Activated CD8-positive, alpha-beta memory T cell treated with anti-CD3 and anti-CD28 coated beads for 1 hour (primary cell): ENCODE measurements at places on chromosomes 3 and 15.

DNA sequence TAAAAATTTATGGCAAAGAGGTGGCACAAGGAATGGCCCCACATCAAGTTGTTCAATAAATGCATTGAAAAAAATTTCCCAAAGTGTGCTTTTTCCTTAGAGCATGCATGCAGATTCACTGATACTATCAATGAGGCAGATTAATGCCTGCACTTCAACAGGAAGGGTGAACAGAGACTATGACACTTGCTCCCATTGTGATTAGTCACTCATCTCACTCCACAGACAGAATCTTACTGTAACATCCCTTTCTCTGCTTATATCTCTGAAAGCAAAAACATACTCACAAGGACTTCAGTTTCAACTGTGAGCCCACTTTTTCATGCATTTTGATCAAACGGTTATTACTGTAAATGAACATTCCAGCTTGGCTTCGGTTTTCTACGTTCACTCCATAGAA lies 60.9 kb downstream of the MORC1 start:
- no peak for DNase-seq

DNA sequence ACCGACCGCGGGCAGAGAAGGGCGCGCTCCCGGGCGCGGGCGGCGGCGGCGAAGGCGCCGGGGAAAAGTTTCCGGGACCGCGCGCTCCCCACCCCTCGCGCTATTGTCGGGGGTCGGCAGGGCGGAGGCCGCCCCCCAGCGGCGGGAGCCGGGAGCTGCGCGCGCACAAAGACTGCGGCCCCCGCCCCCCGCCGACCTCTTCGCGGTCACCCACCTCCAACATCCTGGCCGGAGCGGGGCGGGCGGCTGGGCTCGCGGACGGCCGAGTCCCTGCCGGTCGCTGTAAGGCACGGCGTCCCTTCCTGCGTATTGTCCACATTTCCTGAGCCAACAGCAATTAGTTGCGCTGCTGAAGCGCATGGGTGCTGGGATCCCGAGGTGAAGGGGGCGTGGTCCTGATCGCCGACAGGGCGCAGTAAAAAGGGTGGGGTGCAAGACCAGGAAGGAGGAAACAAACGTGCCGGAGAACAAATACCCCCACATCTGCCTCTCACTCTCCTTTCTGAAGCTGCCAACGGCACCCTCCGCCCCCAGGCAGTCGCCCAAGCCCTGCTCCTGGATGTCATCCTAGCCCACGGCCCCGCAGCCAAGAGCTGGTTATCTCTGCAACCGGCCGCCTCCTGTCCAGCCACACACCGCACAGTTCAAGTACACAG lies at the start of gene TMEM44:
TMEM44 (minus strand) TSS at position 71 of the 656 bp plus-strand sequence. CDS start 204 bp downstream, outside the sequence.
- peak; percentile 13 for DNase-seq

DNA sequence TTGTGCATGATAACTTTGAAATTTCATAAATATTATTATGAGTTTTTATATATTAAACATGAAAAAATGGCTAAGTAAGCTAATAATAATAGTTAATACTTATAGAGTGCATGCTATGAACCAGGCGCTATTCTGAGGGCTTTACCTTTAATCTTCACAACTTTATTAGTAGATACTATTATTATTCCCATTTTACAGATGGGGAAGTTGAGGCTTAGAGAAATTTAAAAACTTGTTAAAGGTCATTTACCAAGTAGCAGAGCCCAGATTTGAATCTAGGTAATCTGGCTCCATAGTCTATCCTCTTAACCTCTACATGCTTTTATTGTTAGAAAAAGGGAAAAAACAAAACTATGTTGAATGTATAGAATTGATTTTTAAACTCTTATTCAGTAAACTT lies 60.4 kb downstream of the TRPC1 start:
- DNase-seq: no peak

DNA sequence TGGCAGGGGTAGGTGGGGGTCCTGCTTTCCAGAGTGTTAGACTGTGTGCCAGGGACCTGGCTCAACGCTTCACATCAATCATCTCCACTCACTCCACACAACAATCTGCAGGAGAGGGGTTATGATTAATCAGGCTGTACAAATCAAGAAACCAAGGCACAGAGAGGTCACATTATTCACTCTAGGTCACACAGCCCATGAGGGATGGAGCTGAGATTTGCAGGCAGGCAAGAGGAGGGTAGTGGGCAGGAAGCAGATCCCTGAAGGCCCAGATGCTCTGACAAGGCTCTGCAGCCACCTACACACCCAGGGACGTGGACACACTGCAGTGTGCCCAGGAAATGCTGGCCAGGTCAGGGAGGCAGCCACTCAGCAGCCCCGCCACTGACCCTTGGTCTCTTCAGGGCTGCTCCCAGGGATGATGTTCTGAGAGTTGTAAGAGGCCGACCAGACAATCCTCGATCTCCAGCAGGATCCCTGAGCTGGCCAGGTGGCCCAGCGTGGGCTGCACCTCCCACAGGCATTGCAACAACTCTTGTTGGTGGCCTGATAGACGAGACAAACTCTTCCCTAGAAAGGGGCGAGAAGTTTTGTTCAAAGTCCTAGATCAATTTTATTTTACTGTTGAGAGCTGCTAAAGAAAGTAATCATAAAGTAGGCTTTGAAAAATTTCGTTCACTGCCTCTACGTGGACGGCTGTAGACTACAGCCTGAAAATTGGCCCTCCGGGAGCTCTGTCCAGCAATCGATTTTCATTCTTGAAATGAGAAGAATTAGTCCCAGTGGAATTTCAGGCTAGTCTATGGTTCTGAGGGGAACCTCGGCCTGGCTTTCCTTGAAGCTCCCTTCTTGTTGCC lies 4.2 kb upstream of the SLC6A6 start:
- DNase-seq: no peak

DNA sequence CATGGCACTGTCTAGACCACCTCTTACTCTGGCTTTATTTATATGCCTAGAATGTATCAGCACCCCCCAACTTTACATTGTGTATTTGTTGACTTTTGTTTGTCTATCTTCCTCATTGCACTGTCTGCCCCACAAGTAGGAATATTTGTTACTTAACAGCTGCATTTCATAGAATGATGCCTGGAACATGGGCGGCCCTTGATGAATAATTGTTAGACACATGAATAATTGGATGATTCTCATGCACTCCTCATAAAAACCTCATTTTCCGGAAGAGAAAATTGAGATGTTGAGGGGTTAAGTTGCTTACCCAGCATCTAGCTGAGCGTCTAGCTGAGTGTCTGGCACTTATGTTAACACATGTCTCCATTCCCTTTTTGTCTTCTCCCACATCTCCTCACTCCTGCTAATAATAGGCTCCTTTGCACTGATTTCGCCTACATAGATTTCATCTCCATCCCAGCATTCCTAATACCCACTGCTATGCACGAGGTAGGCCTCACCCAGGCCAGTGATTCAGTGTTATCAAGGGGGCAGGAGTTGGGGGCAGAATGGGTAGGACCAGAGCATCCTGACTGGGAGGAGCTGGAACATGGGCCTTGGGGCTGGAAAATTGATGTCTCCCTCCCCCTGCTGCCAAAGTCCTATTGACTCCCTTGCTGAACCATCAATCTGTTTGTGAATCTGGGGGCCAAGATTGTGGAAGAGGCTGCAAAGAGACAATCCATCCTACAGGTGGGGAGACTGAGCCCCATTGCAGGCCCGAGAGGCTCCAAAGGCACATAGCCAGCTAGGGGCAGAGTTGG lies 7.8 kb upstream of the WNT7A start:
- no peak for DNase-seq

DNA sequence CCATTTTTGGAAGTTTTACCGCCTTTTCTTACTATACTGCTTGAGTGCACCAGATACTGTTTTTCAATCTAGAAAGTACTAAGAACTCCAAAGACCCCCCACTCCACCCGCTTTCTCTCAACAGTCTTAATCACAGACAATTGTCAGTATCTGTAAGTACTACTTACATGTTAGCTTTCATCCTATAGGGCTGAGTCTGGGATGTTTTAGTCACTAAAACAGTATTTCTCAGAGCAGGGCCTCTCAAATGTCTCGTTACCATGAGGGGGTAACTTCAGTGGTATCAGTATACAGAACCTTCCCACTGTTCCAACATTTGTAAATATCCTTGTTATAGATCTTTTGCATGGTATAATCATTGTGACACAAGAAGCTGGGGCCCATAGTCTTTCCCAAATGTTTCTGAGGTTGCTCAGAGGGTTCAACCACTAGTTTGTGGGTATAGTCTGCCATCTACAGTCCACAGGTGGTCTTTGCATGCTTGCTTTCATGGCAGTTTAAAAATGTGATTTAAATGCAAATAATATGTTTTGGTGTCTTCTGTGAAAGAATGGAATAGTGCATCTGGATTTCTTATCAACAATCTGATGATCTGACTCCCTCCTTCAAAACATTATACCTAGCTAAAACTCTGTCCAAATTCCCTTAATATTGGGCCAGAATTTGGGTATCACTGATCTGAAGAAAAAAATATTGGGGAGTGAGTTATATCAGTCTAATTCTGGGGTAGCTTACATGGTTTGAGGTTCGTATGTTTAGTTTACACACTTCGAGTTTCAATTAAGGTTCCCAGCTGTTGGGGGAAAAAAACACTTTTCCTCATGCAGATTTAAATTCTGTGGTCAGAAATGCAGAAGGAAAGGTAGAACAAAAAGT lies 18.0 kb upstream of the DNAJC13 start:
- DNase-seq: no peak

- no peak for DNase-seq
These were observed 168.9 kb upstream of the RGMA start for GRCh38 chr15:93257920-93258319.

DNA sequence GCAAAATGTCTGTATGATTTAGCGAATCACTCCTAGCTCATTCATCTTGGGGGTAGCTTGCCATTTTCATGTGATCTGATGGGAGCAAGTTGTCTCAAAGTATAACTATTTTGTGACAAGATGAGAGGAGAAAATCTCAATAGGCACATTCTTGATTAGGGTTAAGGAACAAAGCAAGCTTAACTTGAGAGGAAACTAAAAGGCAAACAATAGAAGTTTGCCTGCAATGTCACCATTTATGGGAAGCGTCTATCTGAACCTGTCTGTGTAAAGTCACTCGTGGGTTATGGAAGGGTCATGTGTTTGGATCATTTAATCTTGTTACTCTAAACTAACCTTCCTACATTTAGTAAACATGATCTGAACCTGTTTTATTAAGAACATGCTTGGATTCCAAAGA lies 232.5 kb downstream of the CDIN1 start:
- DNase-seq: no peak

DNA sequence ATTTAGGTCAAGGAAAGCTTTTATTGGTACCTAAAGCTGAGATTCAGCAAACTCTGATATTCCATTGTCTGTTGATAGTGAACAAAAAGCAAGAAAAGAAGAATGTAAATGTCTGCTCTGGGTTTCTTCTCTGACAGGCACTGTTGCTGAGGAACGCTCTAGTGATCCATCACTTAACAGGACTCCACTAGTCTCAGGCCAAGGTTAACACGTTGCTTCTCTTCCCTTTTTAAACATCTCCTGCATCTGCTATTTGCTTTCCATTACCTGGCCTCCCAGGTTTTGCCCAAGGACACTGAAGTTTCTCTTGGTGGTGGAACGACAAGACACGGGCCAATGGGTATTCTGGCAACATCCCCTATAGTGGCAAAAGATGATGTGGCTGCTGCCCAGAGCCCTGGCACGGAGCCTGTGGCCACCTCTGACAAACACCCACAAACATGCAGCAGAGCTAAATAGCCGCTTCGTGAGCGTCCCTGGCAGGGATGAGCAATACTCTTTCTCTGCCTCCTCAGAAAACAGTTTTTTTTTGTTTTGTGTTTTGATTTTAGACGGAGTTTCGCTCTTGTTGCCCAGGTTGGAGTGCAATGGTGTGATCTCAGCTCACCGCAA lies 97.8 kb upstream of the AKAP13 start:
- DNase-seq: no peak

DNA sequence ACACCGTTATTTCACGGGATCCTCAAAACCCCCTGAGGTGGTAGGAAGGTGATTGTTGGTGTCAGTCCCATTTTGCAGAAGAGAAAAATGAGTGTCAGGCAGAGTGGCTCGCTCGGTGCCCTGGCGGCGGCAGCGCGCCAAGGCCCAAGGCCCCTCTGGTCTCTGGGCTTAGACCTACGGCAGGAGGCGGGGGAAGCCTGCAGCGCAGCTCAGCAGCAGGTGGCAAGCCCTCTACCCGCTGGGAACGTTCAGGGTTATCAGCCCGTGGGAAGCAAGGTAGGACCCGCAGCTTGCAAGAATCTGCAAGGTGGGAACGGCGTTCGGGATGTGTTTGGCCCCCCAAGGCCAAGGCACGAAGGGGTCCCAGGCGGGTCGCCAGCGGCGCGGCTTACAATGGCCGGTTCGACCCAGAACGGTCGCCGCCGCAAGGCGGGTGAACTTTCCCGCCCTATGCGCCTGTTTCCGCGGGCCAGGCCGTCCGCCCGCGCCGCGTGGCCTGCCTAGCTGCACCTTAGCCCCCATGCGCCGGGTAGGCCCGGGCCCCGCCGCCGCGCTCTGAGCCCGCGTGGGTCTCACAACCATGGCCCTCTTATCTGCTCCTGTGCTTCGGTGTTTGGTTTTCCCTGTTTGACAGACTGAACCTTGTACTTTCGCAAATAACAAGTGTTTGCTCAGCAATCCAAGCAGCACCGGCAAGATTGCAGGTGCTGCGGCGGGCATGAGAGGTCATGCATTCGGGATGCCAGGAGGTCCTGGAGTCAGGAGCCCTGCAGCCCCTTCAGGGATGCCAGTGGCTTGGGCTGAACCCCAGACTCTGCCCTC lies 39.7 kb downstream of the CCNL1 start:
- DNase-seq: no peak

- no peak for DNase-seq
These were observed 16.2 kb downstream of the GALNT15 start for GRCh38 chr3:16190704-16191103.

DNA sequence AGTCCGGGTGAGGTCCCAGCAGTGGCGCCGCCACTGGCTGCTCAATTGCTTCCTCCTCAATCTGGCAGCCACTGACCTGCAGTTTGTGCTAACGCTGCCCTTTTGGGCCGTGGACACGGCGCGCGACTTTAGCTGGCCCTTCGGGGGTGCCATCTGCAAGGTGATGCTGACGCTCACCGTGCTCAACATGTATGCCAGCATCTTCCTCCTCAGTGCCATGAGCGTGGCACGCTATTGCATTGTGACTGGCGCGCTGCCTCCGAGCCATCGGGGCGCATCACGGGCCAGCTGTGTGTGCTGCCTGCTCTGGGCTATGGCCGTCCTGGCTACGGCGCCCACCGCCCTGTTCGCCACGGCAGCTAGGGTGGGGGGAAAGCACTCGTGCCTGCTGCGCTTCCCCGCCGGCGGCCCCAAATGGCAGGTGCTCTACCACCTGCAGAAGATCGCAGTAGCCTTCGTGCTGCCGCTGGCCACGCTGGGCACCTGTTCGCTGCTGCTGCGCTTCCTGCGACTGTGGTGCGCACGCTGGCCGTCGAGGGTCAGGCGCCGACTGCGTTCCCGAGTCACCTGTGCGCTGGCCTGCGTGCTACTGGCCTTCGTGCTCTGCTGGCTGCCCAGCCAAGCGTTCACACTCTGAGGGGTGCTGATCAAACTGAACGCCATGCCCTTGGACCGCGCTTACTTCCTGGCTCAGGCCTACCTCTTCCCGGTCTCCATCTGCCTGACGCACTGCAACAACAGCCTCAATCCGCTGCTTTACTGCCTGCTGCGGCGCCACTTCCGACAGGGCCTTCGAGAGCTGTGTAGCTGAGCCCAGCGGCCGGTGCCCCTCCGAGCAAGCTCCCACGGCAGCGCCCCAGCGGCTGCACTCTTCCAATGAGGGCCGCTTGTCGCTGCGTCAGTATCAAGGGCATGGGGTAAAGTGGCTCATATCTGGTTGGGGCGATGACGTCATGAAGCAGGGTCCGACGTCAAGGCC lies 20.3 kb upstream of the ADAMTS7 start:
- no peak for DNase-seq

- no peak for DNase-seq
These were observed 26.3 kb upstream of the THRB start for GRCh38 chr3:24520976-24521419.
